ENCODE measurements at places on chromosomes 16 and 17. TPM values are rescaled to one million over a fixed set of nuclear protein-coding genes. Genes with fewer than 3 reads are reported as not detected.

The GUCY2D gene
- under 0.01 TPM for total RNA-seq

The AKTIP gene
- 36.4 TPM for total RNA-seq

The GINS3 gene
- total RNA-seq = 2.7 TPM

The PTGES3L gene
- total RNA-seq = 0.44 TPM

The NUDT7 gene
- total RNA-seq = 4.7 TPM

The CDH15 gene
- total RNA-seq = 0.11 TPM

The CD300E gene
- not detected for total RNA-seq

The TBC1D3C gene
- total RNA-seq = not detected

The MYH1 gene
- not detected for total RNA-seq

The TTLL6 gene
- not detected for total RNA-seq

The C17orf78 gene
- total RNA-seq = not detected

The RAB11FIP4 gene
- total RNA-seq = 0.66 TPM

The ASGR1 gene
- 1.3 TPM for total RNA-seq

The STAT5A gene
- 8.1 TPM for total RNA-seq

The GP1BA gene
- total RNA-seq = not detected

The ERN2 gene
- total RNA-seq = 0.12 TPM

The VMO1 gene
- 0.11 TPM for total RNA-seq

The LRRC37A gene
- total RNA-seq = 2.1 TPM

The ADAD2 gene
- total RNA-seq = not detected

The PPP1R1B gene
- not detected for total RNA-seq
